KG1 (cell line): ENCODE measurements at places on chromosomes 6 and 20.

DNA sequence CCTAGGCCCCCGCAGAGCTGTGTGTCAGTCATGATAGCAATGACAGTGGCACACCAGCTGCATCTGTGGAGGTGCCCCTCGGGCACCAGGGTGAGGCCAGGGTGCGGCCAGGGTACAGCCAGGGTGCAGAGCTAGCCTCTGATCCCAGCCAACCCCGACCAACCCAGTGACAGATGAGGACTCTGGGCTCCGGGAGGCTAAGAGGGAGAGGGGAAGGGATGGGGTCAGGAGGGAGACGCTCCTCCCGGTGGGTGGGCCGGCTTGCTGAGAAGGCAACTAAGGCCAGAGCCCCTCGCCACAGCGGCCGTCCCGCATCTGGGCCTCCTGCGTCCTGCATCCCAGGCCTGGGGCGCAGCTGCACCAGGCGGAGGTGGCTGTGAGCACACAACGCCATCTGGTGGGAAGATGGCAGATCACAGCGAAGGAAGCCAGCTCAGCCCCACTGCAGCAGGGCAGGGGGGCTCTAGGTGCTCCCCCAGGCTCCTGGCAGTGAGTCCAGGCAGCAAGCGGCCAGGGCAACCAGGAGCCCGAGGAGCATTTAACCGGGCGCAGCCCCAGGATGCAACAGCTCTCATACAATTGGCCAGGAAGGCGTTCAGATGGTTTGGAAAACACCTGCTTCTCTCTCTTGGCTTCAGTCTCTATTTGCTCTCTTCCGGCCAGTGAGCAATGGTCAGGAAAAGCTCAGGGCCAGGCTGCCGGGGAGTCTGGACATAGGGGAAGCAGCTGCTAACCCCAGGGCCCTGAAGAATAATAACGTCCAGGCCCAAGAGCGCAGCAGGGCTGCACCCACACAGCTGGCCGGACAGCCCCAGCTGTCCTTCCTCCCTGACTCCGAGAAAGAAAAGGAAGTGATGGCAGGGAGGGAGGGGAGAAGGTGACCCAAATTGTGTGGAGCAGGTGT, 169.4 kb downstream of the TAF4 start:
- DNase-seq: no peak

GRCh38 chr20:59571151-59571550, 33.2 kb upstream of the PHACTR3 start:
- DNase-seq: no peak

DNA sequence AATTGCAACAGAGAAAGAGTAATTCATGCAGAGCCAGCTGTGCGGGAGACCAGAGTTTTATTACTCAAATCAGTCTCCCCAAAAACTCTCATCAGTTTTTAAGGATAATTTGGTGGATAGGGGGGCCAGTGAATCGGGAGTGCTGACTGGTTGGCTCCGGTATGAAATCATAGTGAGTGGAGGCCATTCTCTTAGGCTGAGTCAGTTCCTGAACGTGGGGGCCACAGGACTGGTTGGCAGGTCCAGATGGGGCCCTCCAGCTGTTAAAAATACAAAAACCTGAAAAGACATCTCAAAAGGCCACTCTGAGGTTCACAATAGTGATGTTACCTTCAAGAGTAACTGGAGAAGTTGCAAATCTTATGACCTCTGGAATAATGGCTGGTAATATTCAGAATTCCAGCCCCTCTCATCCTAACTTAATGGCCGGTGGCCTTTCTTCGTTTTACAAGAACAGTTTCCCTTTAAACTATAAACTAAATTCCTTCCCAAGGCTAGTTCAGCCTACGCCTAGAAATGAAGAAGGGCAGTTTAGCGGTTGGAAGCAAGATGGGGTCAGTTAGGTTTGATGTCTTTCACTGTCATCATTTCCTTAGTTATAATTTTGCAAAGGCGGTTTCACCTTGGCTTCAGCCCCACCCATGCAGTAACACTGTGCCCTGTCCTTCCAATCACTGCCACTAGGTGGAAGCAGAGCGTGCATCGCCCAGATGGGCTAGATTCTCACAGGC, 6.8 kb upstream of the MICA start:
- peak; percentile 59 for DNase-seq

- DNase-seq: no peak
Measured at GRCh38 chr6:140319209-140319608, 944.8 kb upstream of the CITED2 start.

DNA sequence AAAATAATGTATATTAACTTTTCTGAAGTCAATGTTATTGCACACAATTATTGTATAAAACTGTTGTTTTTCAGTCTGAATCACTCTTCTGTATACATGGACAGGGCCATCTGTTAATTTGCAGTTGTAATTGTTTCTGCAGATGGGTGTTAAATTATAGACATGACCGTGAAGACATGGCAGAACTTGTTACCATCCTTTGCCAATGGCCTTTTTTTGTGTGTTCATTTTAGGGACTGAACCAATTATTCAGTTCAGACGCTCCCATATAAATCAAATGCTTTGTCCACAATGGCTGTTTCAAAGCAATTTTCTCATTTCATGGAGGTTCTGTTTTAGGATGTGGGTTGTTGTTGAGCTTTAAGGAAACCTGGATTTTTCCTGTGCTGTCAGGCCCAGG, 533.7 kb downstream of the DOK5 start:
- no peak for DNase-seq

GRCh38 chr6:110083875-110084585, 95.4 kb downstream of the WASF1 start:
- no peak for DNase-seq

GRCh38 chr20:45450097-45450818, 19.3 kb upstream of the WFDC2 start:
- DNase-seq: peak; percentile 56

- DNase-seq: no peak
Measured at GRCh38 chr6:15995493-15995892, 133.4 kb upstream of the MYLIP start.

- DNase-seq: no peak
Measured at GRCh38 chr6:29651413-29652197, 5.3 kb upstream of the MOG start.

GRCh38 chr20:41242807-41243206, 74.7 kb downstream of the ZHX3 start:
- no peak for DNase-seq

- no peak for DNase-seq
Measured at GRCh38 chr6:1403851-1404712, 14.7 kb downstream of the FOXF2 start.

DNA sequence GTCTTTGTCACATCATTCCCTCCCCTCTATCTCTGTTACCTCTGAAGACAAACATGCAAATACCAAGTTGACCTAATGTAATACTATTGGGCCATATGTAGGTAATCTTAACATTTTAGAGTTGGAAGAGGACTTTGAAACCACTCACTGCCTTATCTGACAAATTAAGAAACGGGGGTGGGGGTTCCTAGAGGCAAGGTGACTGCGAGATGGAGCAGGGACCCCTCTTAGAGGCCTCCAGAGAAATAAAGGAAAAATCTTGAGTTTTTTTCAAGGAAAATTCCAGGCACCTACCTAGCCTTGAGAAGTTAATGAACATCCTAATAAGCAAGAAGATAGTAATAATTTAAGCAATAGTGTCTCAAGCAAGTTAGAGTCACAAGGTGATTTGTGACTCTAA, 270.8 kb downstream of the CD83 start:
- no peak for DNase-seq

GRCh38 chr6:158730541-158730907, 80.7 kb downstream of the SYTL3 start:
- DNase-seq: no peak

DNA sequence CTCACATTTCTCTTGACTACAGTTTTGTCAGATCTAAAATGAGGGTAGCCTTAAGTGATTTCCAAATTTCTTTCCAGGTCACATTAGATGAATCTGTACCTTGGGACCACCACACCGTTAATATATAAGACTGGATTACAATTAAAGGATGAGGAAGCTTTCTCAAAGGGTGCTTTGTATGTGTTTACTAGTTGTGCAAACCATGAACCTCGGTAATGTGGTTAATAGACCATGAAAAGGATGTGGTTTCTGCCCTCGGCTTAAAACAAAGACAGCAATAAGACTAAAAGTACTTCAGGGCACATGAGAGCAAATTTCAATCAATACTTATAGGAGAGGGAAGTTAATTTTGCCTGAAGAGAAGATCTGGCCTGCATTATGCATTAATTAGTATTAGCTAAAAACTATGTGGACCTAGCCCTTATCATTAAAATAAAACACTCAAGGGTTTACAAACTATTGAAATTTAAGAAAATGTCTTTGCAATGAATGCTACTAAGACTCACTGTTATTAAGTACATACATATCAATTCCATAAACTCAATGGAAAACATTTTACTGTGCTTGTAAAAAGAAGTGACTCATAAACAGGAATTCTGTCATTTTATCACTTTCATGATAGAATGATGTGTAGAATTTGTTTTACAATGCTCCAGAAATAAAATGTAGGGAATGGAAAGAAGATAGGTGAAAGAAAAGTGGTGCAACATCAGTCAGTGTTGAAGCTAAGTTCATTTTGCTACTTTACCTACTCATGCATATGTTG, 936 bp upstream of the TMX4 start:
- DNase-seq: no peak

DNA sequence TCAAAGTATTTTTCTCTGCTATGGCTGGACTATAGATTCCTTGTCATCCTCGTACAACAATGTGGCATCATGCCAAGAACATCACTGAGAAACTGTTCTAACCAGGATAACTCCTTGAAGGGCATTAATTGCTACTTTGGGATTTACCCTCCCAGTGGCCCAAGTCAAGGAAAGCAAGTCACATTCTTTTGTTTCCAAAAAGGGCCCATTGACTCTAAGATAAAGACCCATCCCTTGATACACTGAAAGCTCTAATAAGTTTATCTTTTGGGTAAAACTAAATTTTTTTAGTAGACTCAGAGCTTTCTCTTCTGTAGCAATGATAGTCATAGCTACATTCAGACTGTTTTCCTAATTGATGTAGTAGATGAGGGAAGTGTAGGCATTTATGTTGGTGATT, at the start of gene OR2J3:
Gene OR2J3 (plus strand): TSS at position 301 of the 400 bp plus-strand sequence. CDS start 3,833 bp downstream, outside the sequence.
- DNase-seq: no peak

- no peak for DNase-seq
Measured at GRCh38 chr6:36800223-36801076, 38.8 kb downstream of the CPNE5 start.

DNA sequence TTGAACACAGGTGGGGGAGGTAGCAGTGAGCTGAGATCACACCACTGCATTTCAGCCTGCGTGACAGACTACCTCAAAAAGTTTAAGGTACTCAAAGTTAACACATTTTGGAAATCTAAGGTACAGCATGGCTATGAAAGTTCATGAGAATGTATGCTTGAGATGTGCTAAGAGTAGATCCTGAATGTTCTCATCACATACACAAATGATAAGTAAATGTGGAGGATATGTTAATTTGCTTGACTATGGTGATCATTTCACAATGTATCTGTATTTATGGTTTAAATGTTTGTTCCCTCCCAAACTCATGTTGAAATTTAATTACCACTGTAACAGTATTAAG, 20.1 kb upstream of the SERPINB1 start:
- DNase-seq: no peak

- no peak for DNase-seq
Measured at GRCh38 chr20:11159728-11160127, 485.9 kb upstream of the JAG1 start.

DNA sequence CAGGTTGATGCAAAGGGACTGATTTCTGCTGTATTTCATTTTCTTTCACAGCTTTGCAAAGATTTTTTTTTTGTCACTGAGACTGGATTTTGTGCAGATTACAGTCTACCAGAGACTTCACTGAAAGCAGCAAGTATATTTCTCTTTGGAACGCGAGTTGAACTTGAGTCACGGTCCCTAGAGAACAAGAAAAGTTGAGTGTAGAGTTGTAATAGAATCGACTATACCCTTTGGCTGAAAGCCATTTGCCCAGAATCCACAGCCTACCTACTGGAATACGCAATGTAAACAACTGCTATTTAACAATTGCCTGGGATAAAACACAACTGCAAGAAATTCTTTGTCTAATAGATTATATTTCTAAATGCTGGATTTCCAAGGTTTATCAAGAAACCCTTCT, 520.6 kb downstream of the HDGFL1 start:
- DNase-seq: no peak

DNA sequence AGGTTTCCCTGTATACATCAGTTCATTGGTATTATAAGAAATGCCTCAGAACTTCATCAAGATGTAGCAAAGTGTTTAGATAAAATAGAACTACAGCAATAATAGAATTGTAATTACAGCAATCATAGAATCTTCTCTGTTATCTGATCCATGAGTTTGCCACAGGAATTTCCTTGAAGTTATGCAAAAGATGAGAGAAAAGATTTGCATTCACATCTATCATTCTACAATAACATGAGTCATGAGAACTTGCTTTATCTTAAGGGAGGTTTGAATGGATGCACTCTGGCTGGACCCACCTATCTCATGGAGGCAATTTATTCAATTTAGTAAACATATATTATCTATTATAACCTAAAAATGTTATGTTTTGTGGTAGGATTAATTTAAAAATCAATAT, 329.8 kb upstream of the EPHA7 start:
- no peak for DNase-seq

DNA sequence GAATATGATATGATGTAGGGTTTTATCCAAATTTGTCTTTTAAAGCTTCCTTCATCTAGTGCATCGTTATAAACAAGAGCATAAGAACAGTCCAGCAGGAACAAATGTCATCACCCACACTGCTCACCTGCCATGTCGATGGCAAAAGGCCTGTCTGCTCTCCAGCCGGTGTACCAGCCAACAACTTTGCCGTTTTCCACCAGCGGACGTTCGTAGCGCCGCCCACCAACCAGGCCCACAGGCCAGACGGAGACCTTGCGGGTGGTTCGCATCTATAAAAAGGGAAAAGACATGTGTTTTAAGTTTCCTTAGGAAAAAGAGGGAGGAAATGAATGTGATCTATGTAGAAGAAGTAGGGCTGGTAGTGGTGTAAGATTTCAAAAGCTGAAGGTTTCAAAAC, 62.9 kb downstream of the B3GAT2 start:
- no peak for DNase-seq

DNA sequence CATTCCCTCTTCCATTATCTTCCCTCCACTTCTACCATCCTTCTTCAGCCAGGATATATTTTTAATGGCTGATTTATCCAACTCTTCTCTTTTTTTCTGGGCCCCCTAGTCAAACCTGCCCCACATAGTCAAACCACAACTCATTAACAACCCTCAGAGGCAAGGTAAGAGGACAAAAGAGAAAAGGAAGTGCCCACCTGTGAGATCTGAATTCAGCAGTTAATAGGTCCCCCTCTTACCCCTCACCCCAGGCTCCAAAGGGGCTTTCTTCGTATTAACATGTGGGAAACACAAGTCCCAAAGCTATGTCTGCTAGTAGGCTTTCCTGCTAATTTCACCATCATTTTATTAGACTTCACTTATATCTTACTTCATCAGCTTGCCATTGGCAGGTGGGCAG, 44.1 kb upstream of the TSPYL1 start:
- DNase-seq: no peak

DNA sequence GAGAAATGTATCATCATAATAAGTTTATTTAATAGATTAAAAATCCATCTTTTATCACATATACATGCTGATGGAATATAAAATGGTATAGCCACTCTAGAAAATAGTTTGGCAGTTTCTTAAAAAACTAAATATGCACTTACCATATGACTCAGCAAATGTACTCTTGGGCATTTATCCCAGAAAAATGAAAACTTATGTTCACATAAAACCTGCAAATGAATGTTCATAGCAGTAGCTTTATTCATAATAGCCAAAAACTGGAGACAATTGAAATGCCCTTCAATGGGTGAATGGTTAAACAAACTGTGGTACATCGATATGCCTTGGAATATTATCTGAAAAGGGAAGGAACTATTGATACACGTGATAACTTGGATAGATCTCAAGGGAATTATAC, 6.4 kb upstream of the NCOA7 start:
- no peak for DNase-seq
